Spleen (tissue), 13 donors: ENCODE measurements at places on chromosomes 2 and 18.

DNA sequence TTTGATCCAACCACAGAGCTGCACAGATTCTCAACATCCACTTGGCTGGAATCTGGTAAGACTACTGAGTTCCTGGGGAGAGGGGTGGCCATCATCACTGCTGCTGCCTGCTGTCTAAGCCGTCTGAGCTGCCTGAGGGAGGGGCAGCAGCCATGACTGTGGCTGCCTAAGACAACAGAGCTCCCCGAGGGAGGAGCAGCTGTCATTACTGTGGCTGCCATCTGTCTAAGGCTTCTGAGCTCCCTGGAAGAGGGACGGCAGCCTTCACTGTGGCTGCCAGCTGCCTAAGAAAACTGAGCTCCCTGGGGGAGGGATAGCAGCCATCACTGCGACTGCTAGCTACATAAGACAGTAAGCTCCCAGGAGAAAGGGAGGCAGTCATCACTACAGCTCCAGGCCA is 584.4 kb downstream of the NR4A2 start:
- DNase-seq, result no peak
- no peak overlapping the region for H3K27ac ChIP-seq
- H3K36me3 ChIP-seq, result no peaks in the 10 kb centered on the region
- H3K27me3 ChIP-seq, result no peaks in the 10 kb centered on the region
- H3K4me1 ChIP-seq, result no peaks in the 10 kb centered on the region
- no peak overlapping the region for H3K4me3 ChIP-seq

GRCh38 chr2:153360239-153360638 is 118.3 kb downstream of the RPRM start:
- H3K36me3 ChIP-seq, result no peaks in the 10 kb centered on the region
- H3K4me1 ChIP-seq, result no peaks in the 10 kb centered on the region
- H3K27ac ChIP-seq, result no peak overlapping the region
- H3K4me3 ChIP-seq, result no peak overlapping the region
- H3K27me3 ChIP-seq, result no peaks in the 10 kb centered on the region

DNA sequence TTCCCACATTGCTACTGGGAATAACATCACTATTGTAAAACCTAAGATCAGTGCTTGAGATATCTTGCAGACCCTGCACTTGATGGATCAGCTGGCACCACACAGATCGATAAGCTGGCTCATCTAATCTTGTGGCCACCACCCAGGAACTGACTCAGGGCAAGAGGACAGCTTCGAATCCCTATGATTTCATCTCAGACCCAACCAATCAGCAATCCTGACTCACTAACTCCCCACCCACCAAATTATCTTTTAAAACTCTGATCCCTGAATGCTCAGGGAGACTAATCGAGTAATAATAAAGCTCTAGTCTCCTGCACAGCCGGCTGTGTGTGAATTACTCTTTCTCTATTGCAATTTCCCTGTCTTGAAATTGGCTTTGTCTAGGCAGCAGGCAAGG is 11.3 kb upstream of the TEX44 start:
- DNase-seq, result no peak
- no peaks in the 10 kb centered on the region for H3K4me1 ChIP-seq
- no peaks in the 10 kb centered on the region for H3K27me3 ChIP-seq
- no peak overlapping the region for H3K27ac ChIP-seq

DNA sequence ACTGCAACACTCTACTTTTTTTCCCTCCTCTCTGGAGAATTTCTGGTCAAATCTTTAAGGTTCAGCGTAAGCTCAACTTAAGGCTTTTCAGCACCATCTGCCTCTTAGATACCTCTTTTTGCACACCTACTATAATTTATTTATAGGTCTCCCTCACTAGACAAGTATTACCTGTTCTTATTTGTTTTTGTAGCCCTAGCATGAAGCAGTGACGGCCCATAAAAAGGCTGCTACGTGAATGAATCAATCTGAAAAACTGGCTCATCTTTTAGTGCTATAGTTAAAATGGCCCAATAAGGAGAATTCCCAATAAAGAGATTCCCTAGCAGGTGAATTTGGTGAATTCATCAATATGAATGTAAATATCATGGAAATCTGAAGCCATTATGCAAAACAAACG is 6.5 kb downstream of the RNF149 start:
- H3K36me3 ChIP-seq, result peaks cover 92% of the 10 kb centered on the region
- H3K27me3 ChIP-seq, result no peaks in the 10 kb centered on the region
- peaks cover 95% of the 10 kb centered on the region for H3K4me1 ChIP-seq
- DNase-seq, result no peak
- H3K27ac ChIP-seq, result no peak overlapping the region

DNA sequence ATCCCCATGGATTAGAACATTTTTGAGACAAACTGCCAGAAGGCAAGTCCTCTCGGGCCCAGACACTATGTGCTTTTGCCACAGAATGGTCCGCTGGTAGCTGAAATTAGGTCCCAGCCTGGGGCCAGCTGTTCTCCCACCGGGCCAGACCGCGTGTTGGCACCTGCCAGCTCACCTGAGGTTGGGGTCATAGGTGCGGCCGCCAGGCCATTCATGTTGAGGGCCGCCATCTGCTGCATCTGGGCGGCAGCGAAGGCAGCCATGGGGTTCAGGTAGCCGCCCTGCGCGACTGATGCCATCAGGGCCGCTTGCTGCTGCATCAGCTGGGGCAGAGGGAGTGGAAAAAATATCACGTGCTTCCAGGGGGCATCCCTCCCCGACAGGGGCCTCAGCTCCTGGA is 292.8 kb downstream of the CELF4 start:
- no peak overlapping the region for H3K4me3 ChIP-seq
- no peak overlapping the region for H3K27ac ChIP-seq

- H3K27ac ChIP-seq, result peak overlapping the region; percentile 52
- H3K4me1 ChIP-seq, result peaks cover 71% of the 10 kb centered on the region
- DNase-seq, result no peak
- H3K4me3 ChIP-seq, result no peak overlapping the region
Measured at GRCh38 chr2:224922142-224922727, 120.0 kb downstream of the DOCK10 start.

GRCh38 chr18:68298330-68298729 is 416.6 kb downstream of the TMX3 start:
- H3K4me3 ChIP-seq, result no peak overlapping the region
- no peaks in the 10 kb centered on the region for H3K4me1 ChIP-seq
- H3K27me3 ChIP-seq, result no peaks in the 10 kb centered on the region
- DNase-seq, result no peak
- H3K27ac ChIP-seq, result no peak overlapping the region
